COLO829 (cell line): ENCODE measurements at places on chromosomes 16 and 17.

DNA sequence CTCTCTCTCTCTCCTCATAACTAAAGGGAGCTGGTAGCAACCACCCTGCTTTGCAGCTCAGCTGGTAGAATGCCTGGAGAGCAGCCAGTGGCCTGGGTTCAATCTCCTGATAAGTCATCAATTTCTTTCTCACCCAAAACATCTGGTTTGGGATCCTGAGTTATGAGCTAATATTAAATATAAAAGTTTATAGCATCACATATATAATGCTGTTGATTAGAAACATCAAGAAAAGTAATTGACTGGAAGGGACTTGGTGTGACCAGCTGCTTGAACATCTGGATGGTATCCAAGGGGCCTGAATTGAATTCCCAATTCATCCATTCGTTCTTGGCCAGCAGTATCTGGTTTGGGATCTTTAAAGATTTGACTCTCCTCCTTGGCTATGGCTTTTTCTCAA is 12.2 kb upstream of the ELAC2 start:
- DNase-seq: no peak

GRCh38 chr17:19454074-19454473 is 43.0 kb downstream of the RNF112 start:
- no peak for DNase-seq

GRCh38 chr17:69709441-69709840 is 294.9 kb downstream of the MAP2K6 start:
- DNase-seq: no peak

DNA sequence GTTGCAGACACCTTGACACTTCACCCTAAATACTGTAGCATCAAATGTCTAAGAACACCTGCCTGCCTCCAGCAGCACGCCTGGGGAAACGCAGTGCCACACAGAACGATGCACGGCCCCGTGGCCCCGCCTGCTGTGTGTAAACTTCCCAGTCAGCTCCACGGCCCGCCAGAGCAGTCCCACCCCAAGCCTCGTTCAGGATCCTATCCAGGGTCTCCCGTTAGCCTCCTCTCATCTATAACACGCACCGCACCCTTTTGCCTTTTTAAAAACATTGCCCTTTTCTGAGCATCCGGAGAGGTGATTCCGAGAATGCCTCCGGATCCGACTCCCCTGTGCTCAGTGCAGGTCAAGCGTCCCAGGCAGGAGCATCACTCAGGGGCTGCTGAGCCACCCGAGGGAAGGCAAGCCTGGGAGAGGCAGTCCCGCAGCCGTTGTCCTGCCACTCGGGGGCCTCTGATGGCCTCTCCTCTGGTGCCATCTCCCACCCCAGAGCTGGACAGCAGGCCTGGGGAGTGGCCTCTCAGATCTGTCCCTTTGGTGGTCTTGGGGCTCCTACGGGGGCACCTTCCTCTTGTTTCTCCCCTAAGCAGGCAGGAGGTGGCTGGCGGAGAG is 37.9 kb upstream of the SLC38A10 start:
- no peak for DNase-seq

- no peak for DNase-seq
These were observed 10.6 kb upstream of the CPNE2 start for GRCh38 chr16:57081744-57082143.

GRCh38 chr17:60049936-60050335 is 28.8 kb downstream of the HEATR6 start:
- DNase-seq: no peak
